ENCODE measurements at places on chromosomes 16 and 17. TPM values are rescaled to one million over a fixed set of nuclear protein-coding genes. Genes with fewer than 3 reads are reported as not detected.

The MPO gene
- 0.06 TPM for total RNA-seq

The SLFN14 gene
- total RNA-seq: not detected

The FGF11 gene
- 1.1 TPM for total RNA-seq

The TEKT5 gene
- total RNA-seq: not detected

The DNAAF8 gene
- 2.1 TPM for total RNA-seq

The PLA2G10 gene
- not detected for total RNA-seq

The NEUROD2 gene
- total RNA-seq: not detected

The AIPL1 gene
- total RNA-seq: not detected

The CCL17 gene
- total RNA-seq: not detected

The PYY gene
- total RNA-seq: not detected

The TBX21 gene
- total RNA-seq: not detected

The CSH2 gene
- not detected for total RNA-seq

The RAB26 gene
- not detected for total RNA-seq

The TSPAN10 gene
- total RNA-seq: 1.1 TPM

The SPN gene
- not detected for total RNA-seq

The CTF1 gene
- total RNA-seq: 3.6 TPM

The CES5A gene
- not detected for total RNA-seq

The NTHL1 gene
- total RNA-seq: 13.9 TPM

The TPSG1 gene
- total RNA-seq: not detected

The SLC16A6 gene
- total RNA-seq: 0.06 TPM

The LPO gene
- total RNA-seq: not detected

The PLXDC1 gene
- 15.4 TPM for total RNA-seq

The TMEM101 gene
- total RNA-seq: 34.9 TPM

The SLC25A10 gene
- total RNA-seq: 5.9 TPM

The IL21R gene
- total RNA-seq: 0.25 TPM

The ENPP7 gene
- total RNA-seq: not detected

The TUBG1 gene
- 25.5 TPM for total RNA-seq

The NPIPA8 gene
- total RNA-seq: 32.2 TPM

The NLRC5 gene
- 5.6 TPM for total RNA-seq

The PDILT gene
- 1.1 TPM for total RNA-seq

The CREBBP gene
- total RNA-seq: 36.8 TPM

The MYH13 gene
- total RNA-seq: not detected

The MT1A gene
- 0.88 TPM for total RNA-seq

The ANKRD40CL gene
- total RNA-seq: not detected

The SLC52A1 gene
- not detected for total RNA-seq

The WFIKKN2 gene
- not detected for total RNA-seq

The TAC4 gene
- total RNA-seq: not detected

The NUPR1 gene
- total RNA-seq: 40.7 TPM

The BICDL2 gene
- total RNA-seq: 0.25 TPM

The HSPB9 gene
- not detected for total RNA-seq

The C16orf54 gene
- total RNA-seq: not detected

The ASPHD1 gene
- 11.4 TPM for total RNA-seq

The ABCA6 gene
- 98.0 TPM for total RNA-seq

The TP53TG3F gene
- not detected for total RNA-seq

The GCGR gene
- total RNA-seq: not detected

The TBC1D3L gene
- 4.1 TPM for total RNA-seq

The HBA1 gene
- 11.8 TPM for total RNA-seq

The MMP2 gene
- 1,171 TPM for total RNA-seq

The KRTAP4-4 gene
- total RNA-seq: not detected

The SOX15 gene
- 0.20 TPM for total RNA-seq

The GNG13 gene
- not detected for total RNA-seq

The ICAM2 gene
- total RNA-seq: 12.2 TPM

The EFCAB3 gene
- total RNA-seq: not detected

Measured in cardiac ventricle fibroblast (primary cell).